ENCODE measurements at places on chromosomes 3 and 15.

DNA sequence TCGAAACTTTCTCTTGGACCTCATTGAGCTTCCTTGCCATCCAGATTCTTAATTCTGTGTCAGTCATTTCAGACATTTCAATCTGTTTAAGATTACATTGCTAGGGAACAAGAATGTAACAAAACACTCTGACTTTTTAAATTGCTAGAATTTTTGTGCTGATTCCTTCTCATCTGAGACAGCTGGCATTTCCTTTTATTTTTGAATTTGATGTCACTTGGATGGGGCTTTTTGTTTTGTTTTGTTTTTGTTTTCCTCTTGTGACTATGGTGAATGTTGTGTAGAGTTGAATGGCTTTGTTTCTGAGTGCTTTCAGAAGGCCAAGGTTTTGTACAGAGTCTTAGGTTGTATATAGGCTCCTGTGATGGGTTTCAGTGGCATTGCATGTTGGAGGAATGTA lies 1129.3 kb downstream of the NAALADL2 start:
- DNase-seq: no peak

GRCh38 chr3:184927796-184928315 lies 115.9 kb downstream of the VPS8 start:
- no peak for DNase-seq

GRCh38 chr3:42114130-42114725 lies 23.1 kb downstream of the TRAK1 start:
- DNase-seq: no peak

- DNase-seq: no peak
These were observed 28.5 kb upstream of the POLG start for GRCh38 chr15:89363133-89363532.

GRCh38 chr3:19947549-19948225 lies 790 bp downstream of the RAB5A start:
- peak; percentile 62 for DNase-seq
